SJSA1 (cell line): ENCODE measurements at places on chromosomes 13 and 19. TPM values are rescaled to one million over a fixed set of nuclear protein-coding genes. Genes with fewer than 3 reads are reported as not detected.

- no peak overlapping the region for H3K27ac ChIP-seq
- no peak overlapping the region for H3K4me3 ChIP-seq
- DNase-seq, result no peak
- no peaks in the 10 kb centered on the region for H3K27me3 ChIP-seq
- H3K36me3 ChIP-seq, result no peaks in the 10 kb centered on the region
- H3K4me1 ChIP-seq, result no peaks in the 10 kb centered on the region
Observed at GRCh38 chr13:92187378-92187989, 789.1 kb downstream of the GPC5 start.

DNA sequence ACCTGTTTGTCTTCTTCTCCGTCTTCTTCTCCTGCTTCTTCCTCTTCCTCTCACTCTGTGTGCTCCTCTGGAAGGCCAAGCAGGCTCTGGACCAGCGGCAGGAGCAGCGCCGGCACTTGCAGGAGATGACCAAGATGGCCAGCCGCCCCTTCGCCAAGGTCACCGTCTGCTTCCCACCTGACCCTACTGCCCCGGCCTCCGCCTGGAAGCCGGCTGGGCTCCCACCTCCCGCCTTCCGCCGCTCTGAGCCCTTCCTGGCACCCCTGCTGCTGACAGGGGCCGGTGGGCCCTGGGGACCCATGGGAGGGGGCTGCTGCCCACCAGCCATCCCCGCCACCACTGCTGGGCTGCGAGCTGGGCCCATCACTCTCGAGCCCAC lies 13.9 kb downstream of the CNFN start:
- no peak for DNase-seq
- no peak overlapping the region for H3K4me3 ChIP-seq
- H3K27ac ChIP-seq, result no peak overlapping the region
- H3K27me3 ChIP-seq, result peaks cover 17% of the 10 kb centered on the region
- no peaks in the 10 kb centered on the region for H3K36me3 ChIP-seq

- no peak for DNase-seq
- no peaks in the 10 kb centered on the region for H3K27me3 ChIP-seq
- no peak overlapping the region for H3K27ac ChIP-seq
- H3K36me3 ChIP-seq, result no peaks in the 10 kb centered on the region
- H3K4me3 ChIP-seq, result no peak overlapping the region
Observed at GRCh38 chr13:88544836-88545235, 873.7 kb downstream of the SLITRK5 start.

DNA sequence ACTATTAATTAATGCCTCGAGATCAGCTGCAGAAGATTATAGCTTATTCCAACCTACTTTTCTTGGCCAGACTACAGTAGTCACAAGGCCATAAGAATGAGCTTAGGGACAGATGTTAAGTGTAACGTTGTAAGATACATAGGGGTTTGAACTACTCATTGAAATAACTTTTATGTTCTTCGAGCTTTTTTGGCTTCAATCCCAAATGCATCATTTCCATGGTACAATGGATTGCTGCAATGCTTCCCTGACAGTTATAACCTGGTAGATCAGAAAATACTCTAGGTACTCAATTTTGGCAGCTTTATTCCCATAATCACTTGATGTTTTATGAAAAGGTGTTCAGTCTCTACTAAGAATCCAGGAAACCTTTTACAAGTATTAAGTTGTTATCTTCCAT lies 2216.7 kb upstream of the PCDH20 start:
- H3K4me3 ChIP-seq, result no peak overlapping the region
- no peak overlapping the region for H3K27ac ChIP-seq
- H3K4me1 ChIP-seq, result no peaks in the 10 kb centered on the region
- DNase-seq, result no peak
- no peaks in the 10 kb centered on the region for H3K27me3 ChIP-seq
- H3K36me3 ChIP-seq, result no peaks in the 10 kb centered on the region

- no peak for DNase-seq
- H3K27me3 ChIP-seq, result no peaks in the 10 kb centered on the region
- no peaks in the 10 kb centered on the region for H3K36me3 ChIP-seq
Observed at GRCh38 chr13:110005563-110005962, 219.2 kb upstream of the IRS2 start.

AP1M2 gene
- 4.9 and 9.9 TPM in 2 replicates for total RNA-seq

MBD3L3 gene
- not detected in 2 replicates for total RNA-seq

GRCh38 chr13:42474954-42475353 lies 99.0 kb upstream of the TNFSF11 start:
- H3K4me1 ChIP-seq, result no peaks in the 10 kb centered on the region
- no peak overlapping the region for H3K4me3 ChIP-seq
- no peaks in the 10 kb centered on the region for H3K27me3 ChIP-seq
- DNase-seq, result no peak
- no peaks in the 10 kb centered on the region for H3K36me3 ChIP-seq

DNA sequence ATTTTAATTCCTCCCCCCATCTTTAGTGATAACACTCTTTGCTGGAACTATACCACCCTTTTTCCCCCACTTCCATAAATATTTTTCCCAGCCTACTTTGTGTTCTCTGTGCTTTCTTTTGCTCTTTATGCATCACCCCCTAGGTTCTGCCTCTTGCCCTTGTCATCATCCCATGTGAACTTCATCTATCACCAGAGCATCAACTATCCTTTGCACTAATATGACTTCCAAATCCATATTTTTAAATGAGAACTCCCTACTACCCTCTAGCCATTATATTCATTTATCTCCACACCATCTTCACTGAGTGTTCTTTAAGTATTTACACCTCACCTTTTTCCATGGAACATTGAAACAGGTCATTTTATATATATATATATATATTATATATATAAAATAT lies 452.7 kb downstream of the FOXO1 start:
- H3K27me3 ChIP-seq, result no peaks in the 10 kb centered on the region
- DNase-seq, result no peak
- H3K36me3 ChIP-seq, result no peaks in the 10 kb centered on the region
- no peak overlapping the region for H3K27ac ChIP-seq
- no peak overlapping the region for H3K4me3 ChIP-seq

DNA sequence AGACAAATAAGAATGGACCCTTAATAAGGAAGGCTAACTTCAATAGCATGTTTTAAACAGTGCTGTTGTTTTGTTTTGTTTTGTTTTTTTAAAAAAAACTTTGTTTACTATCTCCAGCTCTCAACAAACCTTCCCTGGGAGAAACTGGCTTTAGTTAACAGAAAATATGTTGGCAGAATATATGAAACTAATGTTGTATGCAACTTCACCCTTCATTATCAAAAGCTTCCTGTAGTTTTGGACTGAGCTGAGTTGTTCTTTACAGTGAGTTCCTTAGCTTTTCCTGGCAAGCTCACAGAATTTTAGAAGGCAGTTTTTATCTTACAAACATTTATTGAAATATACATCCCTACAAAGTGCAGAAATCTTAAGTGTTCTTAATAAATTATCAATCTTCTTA lies 2480.7 kb upstream of the PCDH20 start:
- no peaks in the 10 kb centered on the region for H3K27me3 ChIP-seq
- H3K27ac ChIP-seq, result no peak overlapping the region
- H3K36me3 ChIP-seq, result no peaks in the 10 kb centered on the region
- no peak for DNase-seq
- H3K4me3 ChIP-seq, result no peak overlapping the region
- no peaks in the 10 kb centered on the region for H3K4me1 ChIP-seq

TNNI3 gene
- not detected in 2 replicates for total RNA-seq

- no peak overlapping the region for H3K4me3 ChIP-seq
- H3K36me3 ChIP-seq, result no peaks in the 10 kb centered on the region
- no peak for DNase-seq
- H3K4me1 ChIP-seq, result peaks cover 37% of the 10 kb centered on the region
- no peak overlapping the region for H3K27ac ChIP-seq
Observed at GRCh38 chr13:40409278-40409677, 257.2 kb downstream of the FOXO1 start.

GRCh38 chr19:789701-790060 lies 7.6 kb upstream of the PTBP1 start:
- DNase-seq, result peak; percentile 98
- H3K36me3 ChIP-seq, result peaks cover 54% of the 10 kb centered on the region
- H3K4me1 ChIP-seq, result peaks cover 61% of the 10 kb centered on the region
- no peak overlapping the region for H3K4me3 ChIP-seq
- H3K27ac ChIP-seq, result peak overlapping the region; percentile 41

LYPD5 gene
- total RNA-seq, result 0.24 TPM in 1 of 2 replicates, not detected in the other

- peaks cover 44% of the 10 kb centered on the region for H3K4me1 ChIP-seq
- DNase-seq, result peak; percentile 61
- no peaks in the 10 kb centered on the region for H3K36me3 ChIP-seq
- H3K27ac ChIP-seq, result no peak overlapping the region
Observed at GRCh38 chr13:110113284-110113764, 193.6 kb downstream of the COL4A1 start.

- H3K27me3 ChIP-seq, result no peaks in the 10 kb centered on the region
- H3K4me3 ChIP-seq, result no peak overlapping the region
- DNase-seq, result no peak
- H3K36me3 ChIP-seq, result peaks cover 15% of the 10 kb centered on the region
- H3K27ac ChIP-seq, result peak overlapping the region; percentile 16
Observed at GRCh38 chr13:110259651-110260050, 47.3 kb downstream of the COL4A1 start.

GRCh38 chr13:111265701-111266035 lies 54.8 kb upstream of the TEX29 start:
- H3K27me3 ChIP-seq, result no peaks in the 10 kb centered on the region
- H3K27ac ChIP-seq, result no peak overlapping the region
- no peak overlapping the region for H3K4me3 ChIP-seq

DNA sequence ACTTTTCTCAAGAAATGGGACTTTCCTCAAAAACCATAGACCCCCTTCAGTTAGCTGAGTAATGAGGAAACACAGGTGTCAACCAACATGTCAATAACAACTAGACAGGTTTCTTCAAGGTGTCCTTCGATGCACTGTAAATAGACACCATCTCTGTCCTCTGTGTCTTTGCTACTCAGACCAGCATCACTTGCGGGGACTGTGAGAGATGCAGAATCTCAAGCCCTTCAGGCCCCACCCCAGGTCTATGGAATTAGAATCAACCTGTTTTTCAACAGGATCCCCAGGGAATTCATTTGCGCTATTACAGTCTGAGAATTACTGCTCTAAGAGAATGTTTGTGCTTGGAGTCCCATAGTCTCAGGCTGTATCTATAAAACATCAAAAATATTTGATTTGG lies 469.9 kb downstream of the COG6 start:
- no peaks in the 10 kb centered on the region for H3K27me3 ChIP-seq
- H3K27ac ChIP-seq, result no peak overlapping the region
- no peak overlapping the region for H3K4me3 ChIP-seq
- no peaks in the 10 kb centered on the region for H3K4me1 ChIP-seq

DNA sequence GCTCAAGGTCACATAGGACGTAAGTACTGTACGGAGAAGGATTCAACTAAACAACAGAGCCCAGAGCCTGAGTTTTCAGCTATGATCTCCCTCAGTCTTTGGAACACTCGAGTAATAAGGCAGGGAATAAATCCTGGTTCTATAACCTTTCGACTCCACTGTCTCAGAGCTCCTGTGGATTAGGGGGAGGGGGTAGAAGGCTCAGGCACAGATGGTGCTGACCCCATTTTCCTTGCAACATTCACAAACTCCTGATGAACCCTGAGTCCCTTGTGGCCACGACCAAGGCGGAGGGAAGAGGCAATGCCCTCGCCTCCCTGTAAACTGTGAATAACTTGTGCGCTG lies 21.4 kb downstream of the NOVA2 start:
- no peak overlapping the region for H3K27ac ChIP-seq
- no peak for DNase-seq
- H3K27me3 ChIP-seq, result peaks cover 9% of the 10 kb centered on the region
- no peak overlapping the region for H3K4me3 ChIP-seq
- H3K36me3 ChIP-seq, result no peaks in the 10 kb centered on the region; the same call in 1 of the 2 replicates

DNA sequence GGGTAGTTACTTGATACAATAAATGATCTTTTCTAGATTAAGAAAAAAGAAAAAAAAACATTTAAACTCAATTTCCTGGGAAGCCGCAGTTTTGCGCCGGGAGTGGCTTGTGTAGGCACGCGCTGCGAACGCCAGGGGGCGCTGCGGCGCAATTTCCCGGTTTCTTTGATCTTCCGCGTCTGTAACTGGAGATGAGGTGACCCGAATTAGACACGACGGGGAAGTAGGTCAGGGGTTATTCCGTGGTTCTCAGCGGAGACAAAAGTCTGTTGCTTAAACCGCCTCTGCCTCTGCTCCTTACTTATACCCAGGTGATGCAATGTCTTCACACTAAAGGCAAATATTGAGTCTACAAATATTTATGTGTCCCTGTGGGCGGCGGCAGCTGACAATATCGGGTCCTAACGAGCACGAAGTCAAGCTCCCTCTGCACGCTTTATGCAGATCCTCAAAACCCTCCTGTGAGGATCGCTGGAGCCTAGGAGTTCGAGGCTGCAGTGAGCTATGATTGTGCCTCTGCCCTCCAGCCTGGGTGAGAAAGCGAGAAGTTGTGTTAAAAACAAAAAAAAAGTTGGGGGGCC lies 15.2 kb downstream of the STXBP2 start:
- no peak overlapping the region for H3K4me3 ChIP-seq
- peaks cover 18% of the 10 kb centered on the region for H3K27me3 ChIP-seq
- no peak overlapping the region for H3K27ac ChIP-seq
- peaks cover 3% of the 10 kb centered on the region; the same call in 1 of the 2 replicates for H3K4me1 ChIP-seq
- peak; percentile 56 for DNase-seq
- H3K36me3 ChIP-seq, result no peaks in the 10 kb centered on the region

CELF5 gene
- total RNA-seq, result 2.2 TPM in 1 of 2 replicates, not detected in the other

DNA sequence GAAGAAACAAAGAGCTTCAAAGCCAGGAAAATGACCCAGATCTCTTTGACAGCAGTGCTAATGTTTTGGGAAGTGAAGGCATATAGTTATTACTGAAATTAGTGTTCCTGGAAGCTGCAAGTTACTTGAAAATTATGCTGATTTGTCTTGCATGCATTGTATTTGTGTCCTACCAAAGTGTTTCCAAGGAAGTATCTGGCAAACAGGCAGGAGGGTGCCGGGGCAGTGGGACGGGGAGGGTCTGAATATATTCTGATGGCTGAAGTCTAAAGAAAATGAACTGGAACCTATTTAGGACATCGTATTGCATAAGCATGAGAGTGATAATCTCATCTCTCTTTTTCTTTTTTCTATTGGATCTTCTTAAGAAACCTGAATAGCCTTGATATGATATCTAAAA lies 9.0 kb downstream of the RNASEH2B start:
- H3K4me3 ChIP-seq, result no peak overlapping the region
- H3K4me1 ChIP-seq, result peaks cover 20% of the 10 kb centered on the region
- no peaks in the 10 kb centered on the region for H3K27me3 ChIP-seq
- no peaks in the 10 kb centered on the region for H3K36me3 ChIP-seq

DNA sequence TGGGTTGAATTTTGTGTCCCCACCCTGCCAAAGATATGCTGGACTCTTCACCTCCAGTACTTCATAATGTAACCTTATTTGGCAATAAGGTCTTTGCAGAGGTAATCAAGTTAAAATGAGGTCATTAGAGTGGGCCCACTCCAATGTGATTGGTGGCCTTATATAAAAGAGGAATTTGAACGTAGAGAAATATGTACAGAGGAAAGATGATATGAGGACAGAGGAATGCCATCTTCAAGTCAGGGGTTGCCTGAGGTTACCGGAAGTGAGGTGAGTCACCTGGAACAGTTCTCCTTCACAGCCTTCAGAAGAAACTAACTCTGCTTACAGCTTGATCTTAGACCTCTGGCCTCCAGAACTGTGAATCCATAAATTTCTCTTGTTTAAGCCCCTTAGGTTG lies 69.9 kb downstream of the GPC5 start:
- H3K4me3 ChIP-seq, result no peak overlapping the region
- H3K36me3 ChIP-seq, result no peaks in the 10 kb centered on the region
- no peak overlapping the region for H3K27ac ChIP-seq
- DNase-seq, result no peak

- H3K27ac ChIP-seq, result no peak overlapping the region
- H3K27me3 ChIP-seq, result no peaks in the 10 kb centered on the region
- DNase-seq, result no peak
- H3K4me1 ChIP-seq, result peaks cover 17% of the 10 kb centered on the region
- H3K36me3 ChIP-seq, result peaks cover 85% of the 10 kb centered on the region
- no peak overlapping the region for H3K4me3 ChIP-seq
Observed at GRCh38 chr19:55678121-55678671, 3.2 kb downstream of the EPN1 start.
